ENCODE measurements at places on chromosomes 2 and 18.
A peak's percentile ranks its signal among the peaks of the same experiment; 100 is the strongest.

DNA sequence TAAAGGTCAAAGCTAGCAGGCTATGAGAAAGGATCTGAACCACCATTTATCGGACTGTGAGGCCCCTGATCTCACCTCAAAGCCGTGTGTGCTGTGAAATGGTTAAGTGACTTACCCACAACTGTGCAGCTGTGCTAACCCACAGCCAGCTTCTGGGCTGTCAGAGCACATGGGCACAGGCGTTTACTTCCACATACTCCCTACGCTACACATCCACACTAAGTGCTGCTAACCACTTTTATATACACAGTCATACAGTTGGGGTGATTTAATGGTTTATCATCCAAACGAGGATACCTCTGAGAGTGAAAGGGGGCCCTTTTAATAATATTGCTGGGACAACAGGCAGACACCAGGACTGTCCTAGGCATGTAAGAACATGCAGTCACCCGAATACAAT is 37.3 kb downstream of the CYRIA start:
- DNase-seq = no peak

GRCh38 chr2:60400462-60401246 is 152.8 kb downstream of the BCL11A start:
- DNase-seq = no peak

DNA sequence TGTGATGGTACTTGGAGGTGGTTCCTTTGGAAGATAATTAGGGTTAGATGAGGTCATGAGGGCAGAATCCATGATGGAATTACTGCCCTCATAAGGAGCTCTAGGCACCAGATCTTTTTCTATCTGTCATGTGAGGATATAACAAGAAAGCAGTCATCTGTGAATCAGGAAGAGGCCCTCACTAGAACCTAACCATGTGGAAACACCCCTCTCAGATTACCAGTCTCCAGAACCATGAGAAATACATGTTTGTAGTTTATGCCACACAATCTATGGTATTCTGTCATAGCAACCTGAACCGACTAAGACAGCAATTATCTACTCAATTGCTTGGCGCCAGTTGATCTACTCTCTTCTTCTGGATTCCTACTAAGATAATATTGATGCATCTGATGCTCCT is 2.4 kb upstream of the SERPINB10 start:
- DNase-seq = no peak

GRCh38 chr2:124025171-124025580 is at the start of gene CNTNAP5:
TSS of gene CNTNAP5 (plus strand) at chr2:124025287. CDS start at chr2:124025651, 364 bp downstream.
- DNase-seq = peak; percentile 22

- peak; percentile 64 for DNase-seq
Observed at GRCh38 chr2:174985614-174986013, 19.6 kb downstream of the CHN1 start.

DNA sequence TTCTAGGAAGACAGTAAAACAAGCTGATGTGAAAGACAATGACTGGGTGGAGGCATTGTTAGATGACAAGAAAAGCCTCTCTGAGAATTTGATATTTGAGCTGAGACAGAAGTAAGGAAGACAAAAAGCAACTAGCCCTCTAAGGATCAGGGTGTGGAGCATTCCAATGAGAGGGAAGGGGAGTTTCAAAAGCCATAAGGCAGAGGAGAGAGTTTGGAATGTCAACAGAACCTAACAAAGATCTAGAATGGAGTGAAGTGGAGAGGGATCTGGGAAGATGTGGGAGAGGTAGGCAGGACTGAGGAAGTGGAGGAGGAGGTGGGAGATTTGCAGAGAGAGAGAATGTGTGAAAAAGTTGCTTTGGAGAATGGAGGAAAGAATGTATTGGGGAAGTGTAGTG is 17.3 kb upstream of the ASXL2 start:
- DNase-seq = peak; percentile 35

- DNase-seq = no peak
Observed at GRCh38 chr2:237860273-237860935, 981 bp downstream of the RAMP1 start.

GRCh38 chr2:134167015-134167414 is 86.9 kb upstream of the MGAT5 start:
- no peak for DNase-seq

DNA sequence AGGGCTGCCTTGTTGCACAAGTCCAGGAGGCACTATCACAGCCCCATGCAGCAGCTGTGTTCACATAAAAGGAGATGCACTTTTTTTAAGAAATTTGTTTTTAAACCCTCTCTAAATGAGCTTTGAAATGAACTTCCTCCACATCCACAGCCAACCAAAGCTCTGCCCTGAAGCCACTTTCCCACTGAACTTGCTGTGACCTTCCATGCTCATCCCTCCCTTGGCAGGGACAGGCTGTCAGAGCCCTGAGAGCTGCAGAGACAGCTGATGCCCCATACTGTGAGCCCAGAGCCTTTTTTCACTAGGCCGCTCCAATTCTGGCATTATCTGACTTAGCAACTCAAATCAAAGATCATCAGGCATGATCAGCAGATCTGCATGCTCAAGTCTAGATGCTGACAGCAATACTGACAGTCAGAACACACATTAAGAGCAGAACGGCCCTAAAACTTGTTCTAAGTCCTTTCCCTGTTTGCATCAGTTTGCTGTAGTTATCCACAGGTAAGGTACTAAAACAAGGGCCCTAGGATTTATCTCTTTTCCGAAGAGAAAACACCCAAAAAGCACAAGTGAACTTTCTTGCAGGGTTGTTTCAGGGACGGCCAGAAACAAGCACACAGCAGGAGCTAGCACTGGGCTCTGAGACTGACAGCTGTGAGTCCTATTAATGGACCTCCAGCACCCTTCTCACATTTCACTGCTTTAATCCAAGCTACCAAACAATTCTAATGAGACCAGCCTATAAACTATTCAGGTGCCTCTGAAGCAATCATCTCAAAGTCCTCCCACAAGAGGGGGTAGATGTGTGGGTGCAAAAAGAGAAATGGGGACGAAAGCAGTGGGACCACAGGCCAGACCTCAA is 34.9 kb downstream of the RNU4ATAC start:
- no peak for DNase-seq

DNA sequence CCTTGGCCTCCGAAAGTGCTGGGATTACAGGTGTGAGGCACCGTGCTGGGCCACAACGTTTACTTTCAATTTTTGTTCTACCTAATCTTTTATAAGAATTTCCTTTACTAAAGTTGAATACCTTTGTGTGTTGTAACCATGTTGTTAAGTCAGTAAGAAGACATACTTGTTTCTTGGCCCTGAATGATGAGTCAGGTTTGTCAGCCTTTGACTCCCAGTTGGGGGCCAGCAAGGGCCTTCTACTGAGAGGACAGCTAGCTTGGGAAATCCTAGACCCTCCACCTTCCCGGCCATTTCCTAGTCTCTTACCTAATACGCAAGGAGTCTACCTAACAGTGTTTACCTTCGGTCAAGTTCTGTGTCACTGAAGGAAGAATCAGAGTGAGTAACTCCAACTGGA is 22.7 kb downstream of the MTHFD2 start:
- no peak for DNase-seq

DNA sequence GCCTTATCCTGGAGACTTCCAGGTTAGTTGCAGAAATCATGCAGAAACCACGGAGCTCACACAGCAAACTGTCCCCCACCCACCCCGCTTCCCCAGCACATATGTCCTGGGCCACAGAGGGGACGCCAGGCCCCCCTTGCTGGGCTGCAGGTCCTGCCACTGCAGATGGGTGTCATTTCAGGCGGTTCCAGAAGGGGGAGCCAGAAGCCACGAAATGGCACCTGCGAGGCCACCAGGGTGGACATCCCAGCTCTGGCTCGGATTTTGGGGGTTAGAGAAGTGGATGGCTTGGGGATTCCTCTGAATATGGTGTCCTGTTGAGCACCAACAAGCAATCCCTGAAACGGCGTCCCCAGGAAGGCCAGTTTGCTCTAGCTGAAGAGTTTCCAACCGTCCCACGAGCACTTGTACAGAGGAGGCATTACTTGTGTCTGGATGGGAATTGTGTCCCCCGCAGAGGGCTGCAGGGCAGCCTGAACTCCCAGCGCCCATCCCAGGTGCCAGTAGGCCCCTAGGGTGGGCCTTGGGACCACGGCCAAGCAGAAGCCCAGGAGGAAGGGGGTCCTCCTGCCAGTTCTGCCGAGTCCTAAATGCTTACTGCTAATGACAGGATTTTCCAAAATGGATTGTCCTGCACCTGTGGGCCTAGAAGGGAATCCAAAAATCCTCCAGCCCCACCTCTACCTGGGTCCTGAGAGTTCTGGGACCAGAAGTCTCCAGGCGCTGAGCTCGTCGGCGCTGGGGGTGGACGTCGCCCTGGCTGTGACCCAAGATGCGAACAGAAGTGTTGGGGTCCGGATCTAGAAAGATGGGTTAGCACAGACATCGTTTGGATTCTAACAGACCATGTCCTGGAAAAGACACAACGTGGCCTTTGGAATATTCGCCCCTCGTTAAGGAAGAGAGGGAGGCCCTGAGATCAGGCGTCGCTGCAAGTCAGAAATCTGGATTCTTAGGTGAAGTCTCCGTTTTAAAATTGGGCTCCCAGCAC is 14.6 kb upstream of the NFATC1 start:
- DNase-seq = peak; percentile 87

- no peak for DNase-seq
Observed at GRCh38 chr2:71926089-71926447, 221.6 kb downstream of the CYP26B1 start.

GRCh38 chr2:157419031-157419575 is 24.8 kb downstream of the CYTIP start:
- DNase-seq = no peak

DNA sequence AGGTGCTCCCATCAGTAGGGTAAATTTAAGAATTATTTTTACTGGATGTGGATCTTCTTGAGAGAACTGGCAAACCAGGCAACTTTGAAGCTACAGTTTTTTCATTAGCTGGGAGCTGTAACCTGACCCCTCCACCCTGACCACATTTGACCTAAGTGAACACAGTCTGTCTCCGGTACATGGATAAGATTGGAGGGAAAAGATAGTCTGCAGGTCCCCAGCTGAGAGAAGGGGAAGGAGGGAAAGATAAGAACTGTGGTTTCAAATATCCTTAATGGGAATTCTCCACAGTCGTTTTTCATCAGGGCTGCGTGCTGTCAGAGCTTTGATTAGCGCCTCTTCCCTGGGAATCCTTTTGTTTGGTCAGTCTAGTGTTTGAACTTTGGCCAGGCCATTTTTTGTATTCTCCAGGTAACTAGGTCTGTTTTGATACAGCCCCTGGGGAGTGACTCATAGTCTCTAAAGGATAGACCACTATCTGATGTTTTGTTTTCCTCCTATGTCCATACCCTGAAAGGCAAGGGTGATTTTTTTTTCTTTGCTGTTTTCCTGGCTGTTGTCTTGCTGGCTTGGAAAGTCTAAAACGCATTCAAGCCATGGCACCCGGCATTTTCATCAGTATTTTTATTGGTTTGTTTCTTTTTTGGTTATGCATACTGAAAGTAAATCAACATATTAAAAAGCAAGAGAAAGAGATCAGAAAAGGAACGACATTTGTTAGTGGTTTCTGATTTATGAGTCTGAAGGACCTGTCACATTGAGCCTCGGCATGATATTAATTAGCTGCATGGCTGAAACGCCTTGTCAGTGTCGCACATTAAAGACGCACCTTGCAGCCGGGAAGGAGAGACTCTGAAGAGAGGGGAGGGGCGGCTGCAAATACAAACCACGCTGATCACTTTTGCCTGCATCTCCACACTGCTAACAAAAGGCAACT is 183.4 kb upstream of the FN1 start:
- peak; percentile 73 for DNase-seq

DNA sequence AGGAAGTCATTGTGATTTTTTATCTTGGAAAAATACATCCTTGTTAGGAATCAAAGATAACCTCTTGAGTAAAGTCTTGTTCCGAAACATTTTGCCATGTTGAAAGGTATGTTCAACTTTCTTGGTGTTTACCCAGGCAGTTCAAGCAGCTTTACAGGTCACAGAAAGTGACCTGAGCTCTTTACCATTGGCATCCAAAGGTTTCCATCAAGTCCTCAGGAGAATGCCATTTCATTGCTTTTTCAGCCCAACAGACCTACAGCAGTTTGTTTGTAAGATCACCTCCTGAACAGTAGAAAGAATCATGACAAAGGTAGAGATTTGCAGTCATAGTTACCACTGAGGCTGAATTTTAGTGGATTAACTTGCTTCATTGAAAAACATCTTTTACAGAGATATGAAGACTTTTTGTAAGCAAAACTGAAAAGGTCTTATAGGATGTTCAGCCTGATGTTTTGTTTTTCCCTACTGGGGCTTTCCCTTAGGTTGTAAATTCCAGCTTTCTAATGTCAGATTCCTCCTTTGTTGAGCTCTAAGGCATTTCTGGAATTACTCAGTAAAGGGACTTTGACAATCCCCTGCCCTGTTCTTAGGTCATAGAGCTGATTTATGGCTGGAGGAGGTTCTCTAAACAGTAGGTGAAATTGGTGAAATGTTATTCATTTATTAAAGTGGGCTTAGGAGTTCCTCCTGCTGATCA is 236.8 kb upstream of the RBMS1 start:
- DNase-seq = peak; percentile 21

DNA sequence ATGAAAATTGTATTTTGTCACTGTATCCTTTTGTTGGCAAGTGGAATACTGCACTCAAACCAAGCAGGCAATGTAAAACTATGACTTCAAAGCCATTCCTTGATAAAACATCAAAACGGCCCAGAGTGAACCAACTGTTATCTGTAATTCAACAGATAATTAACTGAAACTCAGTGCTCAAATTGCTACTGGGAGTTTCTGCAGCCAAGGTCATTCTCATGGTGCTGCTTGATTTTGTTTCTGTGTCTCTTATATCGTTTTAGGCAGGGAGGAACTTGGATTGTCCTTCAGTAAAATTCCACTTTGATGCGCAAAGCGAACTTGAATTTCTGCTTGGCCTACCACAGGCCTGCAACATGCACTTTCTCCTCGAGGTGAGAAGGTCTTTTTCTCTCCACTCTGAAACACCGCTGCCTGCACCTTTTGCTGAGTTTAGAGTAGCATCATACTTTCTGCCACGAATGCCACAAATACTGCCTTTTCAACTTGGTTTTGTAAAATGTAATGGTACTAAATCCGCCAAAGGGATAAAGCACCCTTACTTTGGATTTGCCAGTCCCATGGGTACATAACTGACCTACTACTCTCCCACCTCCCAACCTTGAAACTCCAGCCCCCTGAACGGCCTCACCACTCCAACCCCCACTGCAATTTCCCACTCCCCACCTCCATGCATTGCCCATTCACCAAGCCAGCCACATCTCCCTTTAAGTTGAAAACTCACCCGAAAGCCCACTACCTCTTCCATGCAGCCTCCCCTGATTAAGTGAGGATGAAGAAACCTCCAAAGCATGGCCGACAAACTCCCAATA is 204.7 kb downstream of the TGIF1 start:
- DNase-seq = no peak

- no peak for DNase-seq
Observed at GRCh38 chr2:36482576-36483214, 115.3 kb downstream of the FEZ2 start.

- no peak for DNase-seq
Observed at GRCh38 chr2:241834527-241835210, 24.0 kb downstream of the PDCD1 start.

GRCh38 chr18:39589496-39589895 is 2023.9 kb upstream of the CELF4 start:
- DNase-seq = no peak

- DNase-seq = no peak
Observed at GRCh38 chr2:239715606-239716005, 309.5 kb downstream of the NDUFA10 start.

Measured in HAP-1 (cell line).